ENCODE measurements at places on chromosomes 12 and 14. TPM values are rescaled to one million over a fixed set of nuclear protein-coding genes. Genes with fewer than 3 reads are reported as not detected.
A peak's percentile ranks its signal among the peaks of the same experiment; 100 is the strongest.

DNA sequence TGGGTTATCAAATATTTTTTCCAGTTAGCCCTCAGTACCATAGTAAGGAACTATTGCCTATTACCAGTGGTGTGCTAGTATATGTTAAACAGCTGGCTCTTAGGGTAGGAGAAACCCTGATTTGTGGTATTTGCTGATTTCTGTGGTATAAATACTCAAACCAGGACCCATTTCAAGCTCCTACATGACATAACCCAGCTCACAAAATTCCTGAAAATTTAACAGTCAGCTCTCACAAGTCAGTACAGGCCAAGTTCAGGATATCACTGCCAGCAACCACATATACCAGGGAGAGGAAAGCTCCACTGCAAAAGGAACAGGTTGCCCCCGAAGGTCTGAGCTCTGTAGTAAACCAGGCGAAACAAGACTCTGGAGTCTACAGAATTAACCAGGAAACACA is 315.3 kb downstream of the NOVA1 start:
- DNase-seq, result no peak

DNA sequence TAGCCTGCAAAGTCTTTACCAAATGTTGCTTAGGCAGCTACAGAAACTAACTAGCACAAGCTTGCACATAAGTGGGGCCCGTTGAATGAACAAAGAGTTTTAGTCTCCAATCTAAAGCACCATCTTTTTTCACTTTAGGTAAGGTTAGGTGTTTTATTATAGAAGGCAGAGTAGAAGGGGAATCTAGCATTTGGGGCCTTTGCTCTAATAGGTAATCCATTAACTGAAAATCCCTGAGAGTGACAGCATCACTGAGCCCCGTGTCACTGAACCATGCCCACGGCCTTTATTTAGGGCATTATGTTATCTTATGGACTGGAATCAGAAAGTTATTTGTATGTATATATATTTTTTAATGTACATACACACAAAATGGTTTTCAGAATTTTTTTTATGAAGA is 25.1 kb downstream of the CPNE8 start:
- DNase-seq, result no peak

GRCh38 chr14:96629082-96629481 is 126.9 kb downstream of the PAPOLA start:
- no peak for DNase-seq

- peak; percentile 43 for DNase-seq
Observed at GRCh38 chr14:49303946-49304516, 282.1 kb downstream of the RPS29 start.

DNA sequence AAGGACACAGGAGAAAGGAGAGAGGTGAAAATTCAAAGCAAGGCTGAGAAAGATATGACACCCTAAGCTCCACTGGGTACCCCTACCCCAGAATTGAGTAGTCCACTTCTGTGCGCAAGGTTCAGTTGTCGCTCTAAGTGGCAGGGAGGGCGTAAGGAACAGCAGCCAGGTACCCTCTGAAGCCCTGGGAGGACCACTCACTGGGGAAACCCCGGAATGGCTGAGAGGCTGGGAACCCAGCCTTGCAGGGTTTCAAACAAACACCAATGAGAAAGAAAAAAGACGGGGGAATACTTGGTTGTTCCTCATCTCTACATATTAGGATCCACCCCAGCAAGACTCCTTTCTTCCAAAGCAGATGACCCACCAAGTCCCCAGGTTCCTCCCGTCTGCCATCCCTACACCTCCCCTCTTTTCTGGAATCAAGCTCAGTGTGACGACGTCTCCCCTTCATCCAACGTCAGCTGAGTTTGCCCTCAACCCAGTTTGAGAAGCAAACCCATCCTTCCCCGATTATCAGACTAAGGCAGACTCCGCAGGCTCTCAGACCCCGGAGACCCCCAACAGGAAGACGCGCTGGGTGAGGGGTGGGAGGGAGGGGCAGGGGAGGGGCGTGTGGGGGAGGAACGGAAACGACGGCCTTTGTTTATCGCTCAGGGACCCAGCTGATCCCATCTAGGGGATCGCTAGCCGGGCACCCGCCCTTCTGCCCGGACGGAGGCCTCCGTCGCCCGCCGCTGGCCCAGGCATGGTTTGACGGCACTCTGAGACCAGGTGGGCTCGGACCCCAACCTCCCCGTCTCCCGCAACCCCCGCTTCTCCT is 795 bp downstream of the LMBR1L start:
- DNase-seq, result no peak

- DNase-seq, result no peak
Observed at GRCh38 chr12:65121956-65122469, 908 bp upstream of the WIF1 start.

DNA sequence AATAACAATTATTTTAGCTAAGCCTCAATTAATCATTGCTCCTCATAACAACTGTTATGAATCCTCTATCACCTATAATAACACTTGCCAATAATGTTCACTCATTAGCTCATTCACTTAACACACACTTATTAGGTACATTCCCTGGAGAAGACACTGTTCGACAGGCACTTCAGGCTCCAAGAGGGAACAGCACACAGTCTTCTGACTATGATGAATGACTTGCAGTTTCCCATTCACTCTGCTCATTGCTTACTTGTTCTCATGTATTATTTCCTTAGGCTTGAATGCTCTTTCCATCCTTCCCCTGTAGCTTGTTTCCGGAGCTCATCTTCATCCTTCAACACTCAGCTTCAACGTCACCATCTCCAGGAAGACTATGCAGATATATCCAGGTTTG is 437.3 kb downstream of the TMEM132D start:
- no peak for DNase-seq

DNA sequence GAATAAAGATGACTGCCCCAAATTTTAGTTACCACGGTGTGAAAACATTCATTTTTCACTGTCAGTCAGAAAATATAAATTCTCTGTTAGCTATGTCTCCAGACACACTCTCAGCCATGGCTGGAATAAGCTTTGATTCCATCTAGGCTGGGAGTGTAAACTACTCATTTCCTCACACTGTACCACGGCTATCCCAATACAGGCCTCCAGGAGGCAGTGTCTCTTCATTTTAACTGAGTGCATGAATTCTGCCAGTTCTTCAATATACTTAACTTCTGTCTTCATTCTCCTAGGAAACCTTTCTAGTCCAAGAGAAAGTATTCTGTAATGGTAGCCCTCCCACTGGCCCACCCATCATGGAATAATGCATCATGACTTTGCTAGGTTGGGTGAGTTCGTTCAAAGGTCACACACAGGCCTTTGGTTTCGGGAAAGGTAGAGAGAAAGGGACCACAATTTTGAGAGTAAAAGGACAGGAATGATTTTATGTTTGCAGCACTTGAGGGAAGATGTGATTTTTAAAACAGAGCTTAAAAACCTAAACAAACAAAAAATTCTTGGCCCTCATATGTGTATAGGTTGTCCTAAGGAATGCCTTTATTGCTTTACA is 381.1 kb downstream of the SEC23A start:
- DNase-seq, result peak; percentile 52

DNA sequence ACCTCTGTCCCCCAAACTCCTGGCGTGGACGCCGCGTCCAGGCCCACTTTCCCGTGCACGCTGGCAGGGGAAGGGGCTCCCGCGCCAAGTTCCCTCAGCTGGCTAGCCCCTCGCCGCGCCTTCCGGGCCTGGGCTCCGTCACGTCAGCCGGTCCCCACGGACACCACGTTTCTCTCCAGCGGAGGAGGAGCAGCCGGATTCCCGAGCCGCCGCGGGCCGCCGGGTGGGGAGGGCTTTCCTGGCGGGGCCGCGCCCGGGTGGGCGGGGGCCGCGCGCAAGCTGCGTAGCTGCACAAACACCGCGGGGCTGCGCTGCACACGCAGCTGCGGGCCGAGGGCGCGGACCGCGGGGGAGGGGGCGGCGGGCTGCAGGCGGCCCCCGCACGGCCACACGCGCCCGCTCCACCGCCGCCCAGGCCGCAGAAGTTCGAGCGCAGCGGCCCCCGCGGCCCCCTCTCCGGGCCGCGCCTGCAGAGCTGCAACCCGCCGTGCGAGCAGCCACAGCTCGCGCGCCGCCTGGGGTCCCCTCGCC is 45.1 kb upstream of the PNMA1 start:
- peak; percentile 78 for DNase-seq

DNA sequence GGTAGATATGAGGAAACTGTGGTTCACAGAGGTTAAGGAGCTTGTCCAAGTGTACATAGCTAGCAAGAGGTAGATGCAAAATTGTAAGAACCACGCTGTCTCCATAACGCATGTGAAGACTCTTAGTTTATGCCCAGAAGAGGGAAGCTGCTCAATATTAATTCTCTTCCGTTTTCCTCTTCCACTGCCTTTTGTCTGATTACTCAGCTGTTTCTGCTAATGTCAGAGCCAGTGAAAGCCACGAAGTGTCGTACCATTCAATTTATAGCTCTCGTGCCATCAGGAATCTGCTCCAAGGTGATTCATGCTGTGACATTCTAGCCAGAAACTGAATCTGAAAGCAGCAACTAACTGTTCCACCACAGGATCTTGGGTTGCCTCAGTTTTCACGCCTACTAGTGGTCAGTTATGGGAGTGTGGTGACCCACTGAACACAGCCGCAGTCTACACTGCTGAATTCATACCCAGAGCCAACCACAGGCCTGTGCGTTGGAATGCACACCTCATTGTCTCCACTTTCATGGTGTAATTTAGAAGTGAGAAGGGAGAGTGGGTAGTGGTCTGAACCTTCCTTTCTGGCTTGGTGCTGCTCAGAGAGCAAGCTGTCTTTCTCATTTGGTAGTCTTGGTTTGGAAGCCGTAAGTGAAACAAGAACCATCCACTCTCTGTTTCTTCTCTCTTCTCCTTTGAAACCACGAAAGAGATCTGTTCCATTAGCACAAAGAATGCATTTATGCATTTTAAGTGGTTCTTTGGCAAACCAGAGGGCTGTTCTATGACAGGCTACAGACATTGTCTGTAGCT is 74.2 kb upstream of the NAP1L1 start:
- DNase-seq, result peak; percentile 25

DNA sequence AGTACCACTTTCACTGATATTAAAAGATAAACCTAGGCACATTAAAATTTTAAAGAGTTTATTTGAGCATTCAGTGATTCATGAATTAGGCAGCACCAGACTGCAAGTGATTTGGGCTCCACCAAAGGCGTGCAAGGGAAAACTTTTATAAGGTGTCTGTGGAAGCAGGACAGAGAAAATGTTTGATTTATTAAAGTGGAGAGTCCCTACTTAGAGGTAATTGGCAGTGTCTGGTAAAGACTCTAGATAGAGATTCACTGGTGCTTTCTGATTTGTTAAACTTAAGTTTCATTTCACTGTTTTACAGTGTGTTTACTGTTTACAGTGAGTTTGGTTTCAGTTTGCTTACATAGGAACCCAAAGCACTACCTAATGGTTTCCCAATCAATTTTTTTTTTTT is 72.8 kb downstream of the ANKS1B start:
- DNase-seq, result no peak

- DNase-seq, result no peak
Observed at GRCh38 chr12:3048540-3048939, 28.6 kb upstream of the TSPAN9 start.

- DNase-seq, result no peak
Observed at GRCh38 chr12:125245581-125246557, 180.6 kb downstream of the AACS start.

GRCh38 chr14:55458800-55459515 is 18.5 kb upstream of the TBPL2 start:
- no peak for DNase-seq

DNA sequence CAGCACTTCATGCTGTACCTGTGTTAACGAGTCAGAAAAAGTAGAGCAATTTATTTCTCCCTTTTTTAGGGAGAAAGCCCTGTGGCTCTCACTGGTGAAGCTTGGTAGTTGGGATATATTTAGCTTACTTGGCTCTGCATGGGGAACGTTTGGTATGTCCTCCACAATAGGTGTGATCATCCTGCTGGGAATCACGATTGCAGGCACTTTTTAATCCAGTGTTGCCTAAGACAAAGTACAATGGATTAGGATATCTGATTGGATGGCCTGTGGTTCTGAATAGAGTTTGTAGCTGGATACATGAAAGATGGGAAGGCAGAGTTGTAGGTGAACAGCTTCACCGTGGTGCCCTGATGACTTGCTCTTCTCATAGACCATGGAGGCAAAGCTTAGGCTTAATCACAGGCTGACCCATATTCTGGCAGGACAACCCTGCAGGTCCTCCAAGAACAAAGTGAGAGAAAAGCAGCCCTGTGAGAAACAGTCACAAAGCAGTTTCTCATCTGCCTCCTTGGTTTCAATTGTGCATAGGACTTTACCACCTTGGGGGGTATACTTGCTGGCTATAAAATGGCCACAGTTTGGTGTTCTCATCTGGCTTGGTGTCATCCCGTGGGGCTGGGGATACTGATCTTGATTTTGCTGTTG is 7.5 kb downstream of the RESF1 start:
- DNase-seq, result no peak

- DNase-seq, result no peak
Observed at GRCh38 chr12:121911824-121912585, 6.4 kb upstream of the CFAP251 start.

ADAM21 gene
- not detected for polyA plus RNA-seq

LPAR5 gene
- polyA plus RNA-seq, result 5.3 TPM

SLC39A2 gene
- 1.3 TPM for polyA plus RNA-seq

OTUB2 gene
- polyA plus RNA-seq, result 0.62 TPM

BMAL2 gene
- 3.1 TPM for polyA plus RNA-seq

AHNAK2 gene
- polyA plus RNA-seq, result 14.8 TPM

Data from muscle of arm (tissue), 14 donors.